NCI-H187 (cell line): ENCODE measurements at places on chromosomes 12 and 14.

- DNase-seq, result peak; percentile 25
These were observed 767 bp upstream of the TCP11L2 start for GRCh38 chr12:106301611-106302321.

DNA sequence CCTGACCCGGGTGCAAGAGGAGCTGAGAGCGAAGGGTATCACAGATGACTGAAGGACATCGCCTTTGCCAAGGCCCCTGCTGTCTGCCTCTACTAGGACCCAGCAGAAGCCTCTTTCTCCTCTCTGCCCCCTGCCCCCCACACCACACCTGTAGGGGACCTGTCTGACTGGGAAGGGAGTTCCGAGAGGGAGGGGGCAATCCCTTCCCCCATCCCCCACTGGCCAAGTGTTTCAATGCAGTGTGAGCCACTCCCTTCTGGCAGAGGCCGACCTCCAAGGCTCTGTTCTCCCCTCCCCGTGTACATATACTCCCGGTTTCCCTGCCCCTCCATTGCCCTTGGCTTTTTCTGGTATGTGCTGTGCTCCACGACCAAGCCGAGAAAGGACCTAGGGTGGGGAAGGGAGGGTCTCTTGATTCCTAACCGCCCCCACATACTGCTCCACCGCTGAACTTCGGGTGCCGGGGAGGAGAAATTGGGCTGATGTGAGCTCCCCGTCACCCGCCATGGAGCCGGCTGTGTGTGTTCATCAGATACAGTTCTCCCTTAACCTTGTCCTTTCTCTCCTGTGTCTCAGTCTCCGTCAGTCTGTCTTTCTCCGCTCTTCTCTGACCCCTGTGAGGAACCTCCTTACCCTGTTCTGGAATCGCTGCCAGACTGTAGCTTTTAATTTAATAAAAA is 2.0 kb upstream of the ARHGEF25 start:
- no peak for DNase-seq

DNA sequence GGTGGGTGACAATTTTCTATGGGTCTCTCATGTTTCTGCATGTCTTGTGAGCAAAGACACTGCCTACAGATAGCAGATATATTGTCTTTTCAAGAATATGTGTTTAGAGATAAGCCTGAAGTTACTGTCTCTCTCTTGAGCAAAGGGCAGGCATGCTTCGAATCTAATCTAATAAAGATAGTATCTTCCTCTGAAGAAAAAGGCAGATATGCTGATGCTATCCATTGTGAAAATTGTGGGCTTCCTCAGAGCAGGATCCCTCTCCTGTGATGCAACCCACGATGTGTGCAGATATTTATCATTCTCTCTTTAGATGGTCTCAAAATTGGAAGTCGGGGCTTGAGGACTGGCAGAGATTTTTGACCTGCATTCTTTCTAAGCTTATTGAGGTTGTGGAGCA is 187.0 kb downstream of the DACT1 start:
- DNase-seq, result no peak

GRCh38 chr12:3540387-3540990 is 49.5 kb downstream of the PRMT8 start:
- no peak for DNase-seq

DNA sequence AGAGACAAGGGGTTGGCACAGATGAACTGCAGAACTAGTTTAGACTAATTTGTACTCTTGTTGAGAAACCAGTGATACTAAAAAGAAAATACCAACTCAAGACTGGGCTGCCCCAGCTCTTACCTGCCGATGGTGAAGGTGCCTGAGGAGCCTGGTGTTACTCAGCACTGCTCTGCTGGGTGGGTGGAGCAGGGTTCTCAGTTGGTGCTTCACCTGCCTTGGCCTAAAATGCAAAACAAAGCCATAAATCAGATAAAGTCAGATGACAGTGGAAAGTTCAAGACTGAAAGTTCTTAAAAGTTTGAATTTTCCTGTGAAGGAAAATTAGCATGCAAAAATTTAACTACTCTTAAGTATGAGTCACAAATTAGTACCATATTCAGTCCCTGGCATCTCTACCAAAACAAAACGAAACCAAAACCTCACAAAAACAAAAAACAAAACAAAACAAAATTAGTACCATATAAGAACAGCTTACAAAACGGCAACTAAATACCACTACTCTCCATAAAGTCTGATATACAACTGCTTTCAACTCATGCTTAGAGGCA is 21.9 kb downstream of the YBX3 start:
- no peak for DNase-seq

DNA sequence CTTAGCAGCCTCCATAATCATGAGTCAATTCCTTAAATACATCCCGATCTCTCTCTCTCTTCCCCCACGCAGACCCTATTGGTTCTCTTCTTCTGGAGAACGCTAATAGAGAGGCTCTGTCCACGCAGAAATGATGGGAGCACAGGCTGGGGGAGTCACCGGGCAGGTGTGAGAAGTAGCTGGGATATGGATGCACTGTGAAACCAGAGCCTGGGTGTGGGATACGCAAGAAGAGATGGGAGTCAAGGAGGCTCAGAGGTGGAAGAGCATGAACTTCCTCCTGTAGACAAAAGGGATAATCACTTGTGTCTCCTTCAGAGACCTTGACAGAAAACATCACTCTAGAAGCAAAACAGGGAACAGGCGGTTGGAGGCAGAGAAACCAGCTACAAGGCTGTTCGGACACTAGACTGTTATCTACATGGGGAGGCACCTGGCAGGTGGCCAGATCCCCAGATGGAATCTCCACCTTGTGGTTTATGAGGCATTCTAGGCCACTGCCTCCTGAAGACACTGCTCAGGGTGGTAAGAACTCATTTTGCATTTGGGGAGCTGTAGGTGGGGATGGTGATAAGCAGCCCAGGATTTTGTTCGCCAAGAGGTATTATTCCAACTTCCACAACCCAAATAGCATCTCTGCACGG is 7.2 kb upstream of the SELPLG start:
- peak; percentile 76 for DNase-seq

DNA sequence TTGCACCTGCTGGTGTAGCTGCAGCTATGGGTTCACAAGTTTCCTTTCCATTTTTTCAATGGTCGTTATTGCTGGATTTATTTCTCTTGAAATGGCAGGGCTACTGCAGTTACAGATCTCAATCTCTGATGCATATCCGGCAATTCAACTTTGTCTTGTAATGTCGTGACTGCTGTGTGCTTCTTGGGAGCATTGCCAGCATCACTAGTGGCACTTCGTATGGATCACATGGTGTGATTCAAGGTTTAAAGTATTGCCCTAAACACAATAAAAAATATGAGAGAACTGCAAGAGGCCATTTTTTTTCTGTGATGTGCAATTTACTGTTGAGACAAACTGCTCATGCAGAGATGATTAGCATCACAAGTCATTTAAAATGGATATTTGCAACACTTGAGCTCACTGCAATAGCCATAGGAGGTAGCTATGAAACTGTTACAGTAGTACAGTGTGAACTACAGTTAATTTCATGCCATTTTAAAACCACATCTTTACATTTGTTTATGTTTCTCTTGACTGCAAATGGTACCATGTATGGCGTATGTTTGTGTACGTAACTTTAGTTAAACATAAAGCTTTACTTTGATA is 217.4 kb upstream of the PDE3A start:
- peak; percentile 56 for DNase-seq

DNA sequence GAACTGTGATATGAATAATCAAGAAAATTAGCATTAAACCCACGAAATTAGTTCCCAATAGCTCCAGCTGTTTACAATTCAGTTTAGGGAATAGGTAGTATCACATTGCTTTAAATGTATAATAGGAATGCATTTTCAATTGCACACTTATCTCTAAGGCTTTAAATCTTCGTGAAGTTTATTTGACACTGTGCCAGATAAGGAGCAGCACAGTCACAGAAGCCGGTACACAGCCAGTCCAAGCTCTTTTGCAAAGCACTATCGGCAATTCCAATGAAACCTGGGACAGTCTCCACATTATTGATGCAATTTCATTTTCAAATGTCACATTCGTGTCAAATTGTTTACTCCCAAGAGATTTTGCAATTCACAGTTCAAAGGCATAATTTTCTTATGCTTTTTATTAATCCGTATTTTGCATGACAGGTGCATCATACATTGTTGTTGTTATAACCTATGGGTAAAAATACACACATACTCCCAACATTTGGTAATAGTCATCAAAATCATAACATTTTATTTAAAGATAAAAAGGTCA is 602.8 kb downstream of the RPS29 start:
- no peak for DNase-seq

DNA sequence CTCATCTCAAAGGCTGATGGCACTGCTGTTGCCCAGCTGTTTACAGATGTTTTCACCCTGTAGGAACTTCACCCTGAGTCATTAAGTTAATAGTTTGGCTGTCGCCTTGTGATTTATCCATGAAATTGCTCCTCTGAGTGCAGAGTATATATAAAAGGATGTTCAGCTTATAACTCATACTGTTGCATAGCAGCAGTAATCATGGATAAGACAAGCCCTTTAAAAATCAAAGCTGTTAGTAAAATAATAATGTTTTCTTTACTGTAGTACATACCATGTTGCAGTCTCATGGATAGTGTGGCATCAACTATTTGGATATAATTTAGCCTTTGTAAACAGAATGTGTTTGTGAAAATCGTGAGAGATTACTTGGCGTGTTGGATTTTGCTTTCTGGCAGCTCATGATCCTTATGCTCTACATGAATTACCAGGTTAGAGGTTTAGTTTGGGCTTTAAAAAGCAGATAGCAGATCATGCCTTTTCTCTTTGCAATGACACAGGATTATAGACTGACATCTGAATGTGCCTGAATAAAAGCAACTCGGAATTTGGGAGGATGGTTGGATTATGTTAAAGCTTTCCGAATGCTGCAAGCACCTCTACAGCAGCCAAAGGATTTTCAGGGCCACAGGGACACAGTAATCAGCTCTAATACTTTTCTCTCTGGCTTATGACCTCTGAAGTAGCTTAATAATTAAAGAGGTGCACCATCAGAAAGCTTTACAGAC is 279.7 kb upstream of the ATP2B1 start:
- DNase-seq, result no peak

DNA sequence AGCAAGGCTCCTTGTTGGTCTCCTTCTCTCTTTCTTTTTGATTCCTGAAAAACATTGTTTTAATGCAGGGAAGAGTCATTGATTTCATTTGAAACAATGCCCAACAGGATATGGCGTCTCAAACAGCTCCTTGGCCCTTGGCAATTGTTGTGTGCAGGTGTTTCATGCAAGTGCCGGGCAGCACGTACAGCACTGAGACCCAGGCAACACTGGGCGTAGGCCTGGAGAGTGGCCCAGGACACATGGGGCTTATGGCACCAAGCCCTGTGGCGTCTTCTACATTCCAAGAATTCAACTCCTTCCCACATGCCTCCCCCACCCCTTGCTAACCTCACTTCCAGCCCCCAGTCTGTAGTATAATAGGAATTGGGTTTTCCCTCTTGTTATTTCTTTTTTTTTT is 230.4 kb downstream of the SPTSSA start:
- DNase-seq, result no peak
